Right renal pelvis (tissue), 4 donors: ENCODE measurements at places on chromosomes 12 and 14.

DNA sequence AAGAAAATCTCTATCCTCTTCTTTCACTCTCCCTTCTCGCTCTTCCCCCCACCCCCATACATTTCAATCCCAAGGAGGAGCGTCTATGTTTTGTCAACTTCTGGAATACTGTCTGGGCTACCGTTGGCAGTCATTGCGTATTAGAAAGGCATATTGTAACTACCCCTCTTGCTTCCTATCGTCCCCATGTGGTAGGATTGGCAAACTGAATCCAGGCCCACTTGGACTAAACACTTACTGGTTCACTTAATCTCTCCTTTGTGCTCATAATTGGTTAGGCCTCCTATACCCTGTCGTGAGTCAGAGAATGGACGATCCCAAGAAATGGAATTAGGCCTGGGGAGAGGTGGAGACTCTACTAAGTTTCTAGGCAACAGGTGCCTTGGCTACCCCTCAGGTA is 68.8 kb upstream of the SLC8A3 start:
- no peak for DNase-seq

- no peak for DNase-seq
Observed at GRCh38 chr12:112906712-112907414, at the start of gene OAS1. OAS1 (plus strand) TSS chr12:112906962; CDS start chr12:112907040, 78 bp downstream.

GRCh38 chr12:85956081-85956480 is 82.0 kb downstream of the NTS start:
- no peak for DNase-seq

DNA sequence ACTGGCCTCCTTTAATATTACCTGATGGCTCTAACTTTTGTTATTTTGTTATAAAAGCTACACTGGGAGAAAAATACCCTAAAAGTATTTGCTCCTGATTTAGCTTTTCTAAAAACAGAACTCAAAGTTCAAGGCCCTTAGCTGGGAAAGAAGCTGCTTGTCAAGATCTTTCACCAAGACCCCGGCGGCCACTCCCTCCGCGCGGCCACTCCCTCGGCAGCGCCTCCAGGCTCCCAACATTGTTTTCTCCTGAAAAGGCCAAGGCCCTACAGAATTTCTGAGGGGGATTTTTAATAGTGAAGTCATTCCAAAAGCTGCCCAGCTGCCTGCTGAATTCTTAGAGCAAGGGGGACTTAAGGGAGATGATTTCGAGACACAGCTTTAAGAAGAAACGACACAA is 96.4 kb downstream of the NTN4 start:
- DNase-seq = no peak

GRCh38 chr12:124680863-124681778 is 113.7 kb upstream of the NCOR2 start:
- no peak for DNase-seq
